BJ (cell line): ENCODE measurements at places on chromosomes 4 and X.

GRCh38 chr4:14196131-14196530 is 568.6 kb upstream of the BOD1L1 start:
- DNase-seq: no peak

- no peak for DNase-seq
Observed at GRCh38 chrX:39418254-39418704, 617.0 kb downstream of the MID1IP1 start.

- DNase-seq: no peak
Observed at GRCh38 chrX:148588649-148589310, 88.4 kb downstream of the AFF2 start.

- no peak for DNase-seq
Observed at GRCh38 chr4:78787392-78788006, 11.3 kb downstream of the BMP2K start.

- no peak for DNase-seq
Observed at GRCh38 chr4:19324184-19324583, 927.5 kb upstream of the SLIT2 start.

DNA sequence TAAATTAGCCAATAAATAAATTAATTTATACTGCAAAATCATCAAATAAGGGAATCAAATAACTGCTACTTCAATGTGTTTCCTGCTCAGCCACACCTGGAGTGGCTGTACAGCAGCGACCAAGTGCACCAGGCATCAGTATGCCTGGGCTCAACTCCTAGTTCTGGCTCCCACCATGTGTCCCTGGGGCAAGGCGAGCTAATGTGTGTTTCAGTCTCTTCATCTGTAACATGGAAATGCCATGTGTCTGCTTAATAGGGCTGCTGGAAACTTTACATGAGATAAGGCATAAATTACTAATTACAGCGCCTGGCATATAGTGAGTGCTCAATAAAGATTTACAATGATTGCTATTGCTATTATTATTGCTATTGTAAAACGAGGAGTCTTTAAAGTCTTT is 109.1 kb upstream of the PDLIM3 start:
- DNase-seq: no peak

- DNase-seq: no peak
Observed at GRCh38 chr4:48375651-48376304, 34.4 kb downstream of the SLAIN2 start.

GRCh38 chr4:125440814-125441213 is 126.1 kb downstream of the FAT4 start:
- no peak for DNase-seq

DNA sequence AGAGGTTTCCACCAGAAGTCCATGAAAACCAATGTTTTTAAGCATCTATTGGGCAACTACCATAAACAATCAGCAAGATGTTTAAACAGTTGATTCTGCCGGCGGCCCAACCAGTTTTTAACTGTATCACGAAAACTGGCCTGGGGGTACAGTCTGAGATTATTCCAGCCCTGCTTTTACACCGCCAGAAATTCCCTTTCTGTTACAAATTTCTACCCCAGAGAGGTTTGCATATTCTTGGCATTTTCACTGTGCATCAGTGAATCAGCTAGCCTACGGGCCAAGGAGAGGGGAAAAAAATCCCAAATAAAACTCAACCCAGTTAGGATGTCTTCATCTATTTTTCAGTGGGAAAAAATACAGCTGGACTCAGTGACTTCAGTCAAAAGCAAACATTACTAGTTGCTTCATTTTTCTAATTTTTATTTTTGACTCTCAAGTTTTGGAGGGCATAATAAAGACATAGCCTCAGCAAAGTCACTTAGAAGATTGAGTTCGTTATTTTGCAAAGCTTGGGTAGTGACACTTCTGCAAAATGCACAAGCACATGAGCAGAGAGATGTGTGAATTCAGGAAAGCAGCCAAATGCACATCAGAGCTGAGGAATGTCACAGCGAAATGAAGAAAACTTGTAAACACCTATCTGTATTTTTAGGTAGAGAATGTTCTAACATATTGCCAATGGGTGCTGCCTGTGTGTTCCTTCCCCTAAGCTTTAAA is 167.8 kb upstream of the GK2 start:
- DNase-seq: no peak

DNA sequence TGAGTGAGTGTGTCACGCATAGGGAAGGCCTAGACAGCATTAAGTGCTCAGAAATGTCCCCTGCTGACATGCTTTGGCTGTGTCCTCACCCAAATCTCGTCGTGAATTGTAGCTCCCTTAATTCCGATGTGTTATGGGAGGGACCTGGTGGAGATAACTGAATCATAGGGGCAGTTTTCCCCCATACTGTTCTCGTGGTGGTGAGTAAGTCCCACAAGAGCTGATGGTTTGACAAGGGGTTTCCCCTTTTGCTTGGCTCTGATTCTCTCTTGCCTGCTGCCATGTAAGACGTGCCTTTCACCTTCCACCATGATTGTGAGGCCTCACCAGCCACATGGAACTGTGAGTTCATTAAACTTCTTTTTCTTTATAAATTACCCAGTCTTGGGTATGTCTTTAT is 78.0 kb downstream of the NSUN7 start:
- DNase-seq: no peak
